Stimulated activated CD8-positive, alpha-beta memory T cell treated with anti-CD3 and anti-CD28 coated beads, Interleukin-15, amount 100 ng/mL, for 4 hours (primary cell): ENCODE measurements at places on chromosomes 1 and 21.

DNA sequence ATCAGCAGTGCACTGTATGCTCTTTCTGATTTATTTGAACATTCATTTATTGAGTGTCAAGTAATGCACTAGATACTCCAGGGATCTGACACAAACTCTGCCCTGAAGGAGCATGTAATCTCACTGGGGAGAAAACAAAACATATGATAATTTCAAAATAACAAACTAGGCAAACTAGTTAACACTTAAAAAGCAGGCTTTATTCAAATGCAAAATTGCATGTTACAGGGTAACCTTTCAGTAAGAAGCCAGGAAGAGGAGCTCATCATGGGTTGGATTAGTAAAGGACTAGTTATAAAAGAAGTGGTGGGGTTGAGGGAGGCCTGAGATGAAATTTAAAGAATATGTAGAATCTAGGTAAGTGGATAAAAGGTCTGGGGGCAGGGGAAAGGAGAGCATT, 20.9 kb downstream of the SELL start:
- DNase-seq: no peak

GRCh38 chr21:14684071-14684470, 138.0 kb upstream of the SAMSN1 start:
- DNase-seq: no peak

DNA sequence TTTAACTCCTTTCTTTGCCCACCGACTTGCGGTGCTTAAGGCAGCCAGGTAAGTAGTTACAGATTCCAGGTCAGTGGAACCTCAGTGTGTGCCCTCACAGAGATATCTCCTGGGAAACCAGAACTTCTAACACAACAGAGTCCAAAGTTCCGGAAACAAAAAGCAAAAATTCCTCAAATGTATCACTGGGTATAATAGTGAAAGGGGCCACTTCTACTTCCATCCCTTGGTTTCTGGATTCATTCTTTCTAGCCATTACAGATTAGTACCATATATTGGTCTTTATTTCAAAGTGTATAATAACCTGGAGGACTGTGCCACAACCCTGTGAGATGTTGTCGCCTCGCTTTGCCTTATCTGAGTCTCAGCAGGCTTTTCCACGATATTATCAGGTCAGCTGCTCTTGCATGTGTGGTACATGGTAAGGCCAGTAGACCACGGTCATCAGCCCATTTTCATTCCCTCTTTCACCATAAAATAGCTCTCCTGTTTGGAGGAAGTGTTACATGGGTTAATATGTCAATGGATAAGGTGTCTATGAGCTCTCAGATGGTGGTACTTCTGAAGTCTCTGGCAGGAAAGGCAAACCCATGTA, 14.9 kb upstream of the VASH2 start:
- DNase-seq: no peak

- DNase-seq: no peak
Measured at GRCh38 chr1:32877211-32878110, 6.7 kb upstream of the FNDC5 start.

DNA sequence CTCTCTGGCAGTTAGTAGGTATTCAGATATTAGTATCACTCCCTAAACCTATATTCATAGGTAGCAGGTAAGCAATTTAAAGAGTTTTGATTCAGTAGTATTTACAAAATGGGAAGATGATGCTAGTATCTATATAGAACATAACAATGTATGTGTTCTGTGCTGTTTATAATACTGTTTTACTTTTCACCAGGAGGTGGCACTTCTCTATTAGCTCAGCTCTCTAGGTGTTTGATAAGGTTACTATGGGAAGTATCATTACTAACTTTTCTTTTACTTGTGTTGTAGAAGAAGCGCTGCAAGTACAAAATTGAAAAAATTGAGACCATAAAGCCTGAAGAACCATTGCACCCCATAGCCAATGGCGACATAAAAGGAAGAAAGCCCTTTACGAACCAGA, 49.4 kb upstream of the FASLG start:
- no peak for DNase-seq

DNA sequence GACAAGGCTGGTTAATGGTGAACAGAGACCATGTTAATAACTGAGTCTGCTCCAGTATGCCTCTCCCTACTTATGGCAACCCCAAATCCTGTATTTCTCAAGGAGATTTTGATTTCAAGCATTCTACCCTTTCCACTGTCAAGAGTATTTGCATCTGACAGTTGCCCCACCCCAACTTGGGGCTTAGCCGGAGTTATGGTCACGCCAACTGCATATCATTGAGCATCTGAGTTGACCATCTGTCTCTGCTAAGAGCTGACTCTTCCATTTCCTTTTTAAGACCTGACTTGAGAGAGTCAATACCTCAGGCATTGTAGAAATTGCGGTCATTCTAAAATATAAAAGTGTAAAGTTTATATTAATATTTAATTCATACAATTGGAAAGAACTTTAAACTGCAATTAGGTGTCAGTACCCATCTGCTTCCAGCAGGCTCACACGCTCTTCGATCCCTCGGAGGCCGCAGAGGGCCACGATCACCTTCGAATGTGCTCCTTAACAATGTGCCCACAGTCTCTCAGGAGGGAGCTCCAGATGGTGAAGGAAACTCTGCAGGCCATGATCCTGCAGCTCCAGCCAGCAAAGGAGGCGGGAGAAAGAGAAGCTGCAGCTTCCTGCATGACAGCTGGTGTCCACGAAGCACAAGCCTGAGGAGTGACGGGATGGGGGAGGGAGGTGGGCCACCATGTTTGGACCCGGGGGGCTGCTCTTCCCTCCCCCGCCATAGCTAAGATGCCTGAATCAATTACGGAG, 409.8 kb downstream of the DISC1 start:
- no peak for DNase-seq

GRCh38 chr1:201562257-201562656, 23.3 kb downstream of the NAV1 start:
- no peak for DNase-seq

- no peak for DNase-seq
Measured at GRCh38 chr1:183148599-183148998, 37.5 kb upstream of the LAMC2 start.

- no peak for DNase-seq
Measured at GRCh38 chr1:200967693-200968468, 55.6 kb downstream of the KIF21B start.

DNA sequence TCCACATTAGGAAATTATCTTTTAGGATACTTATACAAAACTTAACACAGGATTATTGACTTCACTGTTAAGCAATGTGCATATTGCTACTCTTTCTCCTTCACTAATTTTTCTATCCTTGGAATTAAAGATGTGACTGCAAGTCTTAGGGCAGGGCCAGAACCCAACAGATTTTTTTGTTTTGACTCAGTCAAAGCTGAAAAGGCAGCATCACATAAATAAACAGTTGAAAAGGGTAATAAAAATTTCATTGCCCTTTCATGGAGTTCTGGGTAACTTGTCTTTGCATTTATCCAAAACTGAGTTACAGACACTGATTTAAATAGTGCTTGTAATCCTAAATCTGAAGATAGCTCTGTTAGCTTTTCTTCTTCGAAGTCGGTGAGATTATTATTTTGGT, 1.9 kb upstream of the TMEM35B start:
- DNase-seq: no peak

- DNase-seq: no peak
Measured at GRCh38 chr1:68211761-68212380, 20.5 kb downstream of the WLS start.

DNA sequence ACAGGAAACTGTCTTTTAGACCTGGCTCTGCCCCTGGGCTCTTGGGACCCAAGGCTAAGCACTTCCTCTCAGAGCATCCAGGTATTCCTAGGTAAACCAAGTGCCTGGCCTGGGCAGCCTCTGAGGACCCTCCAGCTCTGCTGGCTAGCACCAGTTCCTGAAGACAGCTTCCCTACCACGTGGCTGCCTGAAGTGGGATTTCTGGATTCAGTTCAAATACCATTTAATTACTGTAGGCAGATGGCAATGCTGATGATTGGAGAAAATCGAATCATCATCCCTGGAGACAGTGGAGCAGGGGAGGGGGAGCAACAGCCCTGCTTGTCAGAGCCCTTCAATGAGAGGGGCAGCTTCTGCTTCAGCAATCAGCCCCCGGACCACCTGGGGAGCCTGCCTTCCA, 11.9 kb downstream of the KIF21B start:
- no peak for DNase-seq

GRCh38 chr1:3168678-3169077, 99.7 kb downstream of the PRDM16 start:
- DNase-seq: no peak

GRCh38 chr1:11328444-11328843, 55.4 kb downstream of the UBIAD1 start:
- no peak for DNase-seq

- DNase-seq: no peak
Measured at GRCh38 chr1:22223176-22223575, 80.3 kb upstream of the WNT4 start.

DNA sequence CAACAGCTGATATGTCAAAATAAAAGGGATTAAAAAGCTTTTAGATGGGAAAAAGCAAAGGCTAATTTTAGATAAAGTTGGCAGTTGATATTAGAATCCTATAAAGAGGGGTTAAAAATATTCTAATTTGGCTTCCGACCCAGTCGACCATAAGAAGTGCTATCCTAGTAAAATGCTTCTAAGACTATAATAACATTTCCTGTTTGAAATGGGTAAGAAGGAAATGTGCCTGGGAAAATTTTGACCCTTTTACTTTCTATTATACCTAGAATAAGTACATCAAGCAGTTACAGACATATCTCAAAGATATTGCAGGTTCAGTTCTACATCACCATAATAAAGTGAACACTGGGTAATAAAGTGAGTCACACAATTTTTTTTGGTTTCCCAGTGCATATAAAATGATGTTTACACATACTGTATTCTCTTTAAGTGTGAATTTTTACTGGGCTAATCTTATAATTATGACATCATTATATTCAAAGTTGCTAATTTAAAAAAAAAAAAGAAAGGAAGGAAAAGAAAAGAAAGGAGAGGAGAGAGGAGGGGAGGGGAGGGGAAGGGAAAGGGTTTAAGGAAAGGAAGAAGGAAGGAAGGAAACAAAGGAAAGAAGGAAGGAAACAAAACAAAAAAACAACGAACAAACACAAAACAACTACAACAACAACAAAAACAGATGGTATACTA, 308.2 kb upstream of the NR5A2 start:
- DNase-seq: no peak

- DNase-seq: no peak
Measured at GRCh38 chr1:231420299-231420958, 1.7 kb downstream of the EGLN1 start.

GRCh38 chr1:26190373-26190987, at the start of gene CATSPER4:
TSS of gene CATSPER4 (plus strand) at chr1:26190602. CDS start at chr1:26190628, 26 bp downstream.
- no peak for DNase-seq

- DNase-seq: no peak
Measured at GRCh38 chr1:227490001-227490400, 73.4 kb upstream of the ZNF678 start.

GRCh38 chr21:30271611-30272010, 11.1 kb downstream of the KRTAP24-1 start:
- no peak for DNase-seq

- no peak for DNase-seq
Measured at GRCh38 chr1:76587212-76587611, 280.1 kb upstream of the ST6GALNAC5 start.

DNA sequence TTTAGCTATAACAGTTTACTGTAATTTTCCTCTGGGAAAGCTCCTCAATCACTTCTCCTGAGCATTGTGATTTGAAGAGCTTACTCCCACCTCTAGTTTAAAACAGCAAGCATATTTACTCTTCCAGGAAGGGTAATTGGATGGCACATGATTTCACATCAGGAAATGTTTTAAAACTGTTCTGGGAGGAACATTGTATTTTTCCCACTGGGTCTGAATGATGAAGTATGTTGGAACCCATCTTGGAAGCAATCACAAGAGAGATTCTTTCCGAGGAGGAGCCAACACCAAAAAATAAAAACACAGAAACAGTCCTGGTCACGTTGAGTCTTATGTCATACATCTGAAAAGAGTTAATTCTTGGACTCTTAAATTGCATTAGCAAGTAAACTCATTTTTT, 17.3 kb downstream of the MAP10 start:
- no peak for DNase-seq

GRCh38 chr1:85798419-85798818, 90.2 kb upstream of the ZNHIT6 start:
- DNase-seq: no peak

- DNase-seq: no peak
Measured at GRCh38 chr1:223772771-223773160, 60.4 kb downstream of the CAPN2 start.

DNA sequence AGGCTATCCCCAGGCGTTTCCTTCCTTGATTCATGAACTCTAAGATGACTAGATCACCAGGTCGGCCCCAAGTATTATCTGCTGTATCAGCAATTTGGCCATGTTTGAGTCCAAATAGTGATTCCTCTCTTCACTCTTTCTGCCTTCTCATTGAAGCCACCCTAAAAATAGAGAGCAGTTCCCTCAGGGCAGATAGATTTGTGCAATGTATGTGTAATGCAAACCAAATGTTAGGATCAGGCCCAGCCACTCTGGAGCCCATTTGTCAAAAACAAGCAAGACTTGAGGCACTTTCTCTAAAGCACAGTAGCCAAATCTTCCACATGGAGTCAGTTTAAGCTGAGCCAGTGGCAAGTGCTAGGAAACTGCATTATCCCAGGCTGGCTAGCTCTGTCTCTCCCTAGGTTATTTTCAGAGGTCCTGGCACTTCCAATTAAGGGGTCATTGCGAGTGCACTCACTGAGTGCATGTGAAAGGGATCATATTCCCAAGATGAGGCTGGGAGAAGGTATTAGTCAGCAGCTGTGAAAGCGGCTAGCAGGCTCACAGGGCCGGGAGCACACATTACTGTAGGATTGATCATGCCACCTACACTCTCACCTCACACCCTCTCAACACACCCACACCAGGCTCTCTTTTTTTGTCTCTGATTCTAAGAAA, 97.9 kb upstream of the RAB3GAP2 start:
- no peak for DNase-seq

DNA sequence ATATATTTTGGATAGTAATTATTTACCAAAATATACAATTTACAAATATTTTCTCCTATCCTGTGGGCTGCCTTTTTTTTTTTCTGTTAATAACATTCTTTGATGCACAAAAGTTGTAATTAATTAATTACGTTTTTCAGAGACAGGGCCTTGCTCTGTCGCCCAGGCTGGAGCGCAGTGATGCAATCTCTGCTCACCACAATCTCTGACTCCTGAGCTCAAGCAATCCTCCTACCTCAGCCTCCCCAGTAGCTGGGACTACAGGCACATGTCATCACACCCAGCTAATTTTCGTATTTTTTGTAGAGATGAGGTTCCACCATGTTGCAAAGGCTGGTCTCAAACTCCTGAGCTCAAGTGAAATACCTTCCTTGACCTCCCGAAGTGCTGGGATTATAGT, 21.3 kb upstream of the ZMYM4 start:
- no peak for DNase-seq

- DNase-seq: no peak
Measured at GRCh38 chr1:19622204-19622603, 21.9 kb upstream of the NBL1 start.
